ENCODE measurements at places on chromosomes 2 and 18.

DNA sequence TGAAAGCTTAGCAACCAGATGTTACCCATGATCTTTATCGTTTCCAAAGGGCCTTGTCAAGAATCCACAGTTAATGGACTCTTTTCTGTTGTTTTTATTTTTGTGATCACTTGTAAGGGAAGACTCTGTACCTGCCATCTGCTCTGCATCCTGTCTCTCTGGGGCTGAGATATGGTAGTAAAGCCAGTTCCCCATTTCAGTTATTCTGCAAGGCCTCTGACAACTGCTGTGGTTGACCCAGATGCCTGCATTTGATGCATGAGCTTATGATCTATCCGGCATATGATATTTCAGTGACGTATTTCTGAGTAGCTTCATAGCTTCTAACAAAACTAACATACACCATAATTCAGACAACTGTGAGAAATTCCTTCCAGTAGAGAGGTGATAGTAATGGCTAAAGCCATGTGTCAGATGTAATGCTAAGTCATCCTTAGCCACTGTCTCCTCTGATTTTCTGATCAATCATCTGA is 105.1 kb downstream of the TPO start:
- DNase-seq = no peak

GRCh38 chr2:99698896-99699295 is 209.1 kb upstream of the REV1 start:
- DNase-seq = no peak

- no peak for DNase-seq
These were observed 212.3 kb downstream of the HDAC4 start for GRCh38 chr2:239188536-239188935.

DNA sequence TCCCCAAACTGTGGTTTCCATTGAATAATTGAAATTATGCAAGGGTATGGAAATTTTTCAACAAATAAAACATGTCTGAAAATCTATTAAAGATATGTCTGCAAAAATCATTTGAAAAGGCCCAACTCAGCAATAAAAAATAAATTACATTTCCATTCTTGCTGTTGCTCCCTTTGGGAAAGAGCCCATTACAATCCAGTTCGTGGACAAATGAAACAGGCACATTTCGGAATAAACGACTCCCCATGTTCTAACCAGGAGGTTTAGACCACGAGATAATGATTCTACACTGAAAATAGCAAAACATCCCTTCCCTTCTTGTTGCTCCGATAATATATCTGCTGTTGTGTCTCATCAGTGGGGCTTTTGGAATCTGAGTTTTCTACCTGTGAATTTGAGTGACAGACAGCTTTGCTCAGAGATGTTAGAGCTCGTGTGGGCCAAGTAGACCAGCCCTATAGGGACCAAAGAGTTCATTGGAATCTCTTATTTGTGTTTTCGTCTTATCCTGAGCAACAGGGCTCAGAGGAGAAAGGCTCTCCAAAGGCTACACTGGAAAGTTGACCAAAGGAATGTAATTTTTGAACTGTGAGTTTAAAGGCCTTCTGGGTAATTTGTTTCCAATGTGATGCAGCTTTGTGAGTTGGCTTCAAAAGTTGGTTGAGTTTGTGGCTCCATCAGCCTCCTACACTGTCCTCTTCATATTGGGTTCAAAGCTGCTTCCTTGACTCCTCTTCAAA is 119.5 kb downstream of the ACTR3 start:
- DNase-seq = no peak

GRCh38 chr2:29834624-29835023 is 86.8 kb downstream of the ALK start:
- no peak for DNase-seq

GRCh38 chr2:238107525-238108422 is 7.6 kb downstream of the ESPNL start:
- DNase-seq = no peak

- DNase-seq = no peak
These were observed 10.6 kb downstream of the MFSD6 start for GRCh38 chr2:190418727-190419126.

- no peak for DNase-seq
These were observed 59.0 kb upstream of the UPP2 start for GRCh38 chr2:158042666-158043065.

- DNase-seq = no peak
These were observed 78.2 kb upstream of the SLC1A4 start for GRCh38 chr2:64910972-64911433.

GRCh38 chr18:28108814-28109213 is 68.1 kb downstream of the CDH2 start:
- DNase-seq = no peak

DNA sequence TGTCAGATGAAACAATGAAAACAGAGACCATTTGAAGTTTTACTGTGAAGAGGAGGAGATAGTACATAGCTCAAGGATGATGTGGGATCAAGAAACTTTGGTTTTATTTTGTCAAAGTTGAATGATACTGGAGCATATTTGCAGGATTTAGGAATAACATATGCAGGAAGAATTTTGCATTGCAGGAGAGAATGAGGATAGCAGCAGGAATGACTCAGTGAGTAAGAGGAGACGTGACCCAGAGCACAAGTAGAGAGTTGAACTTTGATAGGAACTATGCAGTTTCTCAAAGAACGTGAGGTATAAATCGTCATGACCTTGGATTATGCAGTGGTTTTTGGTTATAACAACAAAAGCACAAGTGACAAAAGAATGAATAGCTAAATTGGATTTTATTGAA is 47.7 kb downstream of the MAPRE2 start:
- DNase-seq = no peak

GRCh38 chr2:102803041-102803896 is 41.4 kb downstream of the TMEM182 start:
- DNase-seq = no peak

GRCh38 chr18:11740461-11740860 is 51.4 kb downstream of the GNAL start:
- no peak for DNase-seq

DNA sequence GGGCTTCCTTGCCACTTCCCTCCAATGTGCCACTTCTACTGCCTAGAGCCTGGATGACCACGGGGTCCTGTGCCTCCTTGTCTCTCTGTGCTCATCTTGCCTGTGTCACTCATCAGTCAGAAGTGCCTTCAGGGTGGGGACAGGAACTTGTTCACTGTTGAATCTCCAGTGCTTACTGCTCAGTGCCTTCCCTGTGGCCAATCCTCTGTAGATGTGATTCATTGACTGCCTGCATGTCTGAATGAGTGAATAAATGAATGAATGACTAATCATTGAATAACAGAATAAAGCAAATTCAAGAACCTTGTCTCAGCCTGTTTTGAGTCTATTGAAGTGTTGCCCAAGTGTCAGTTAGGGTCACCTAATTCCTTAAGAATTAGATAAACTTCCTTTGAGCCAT is 42.3 kb upstream of the FAM136A start:
- DNase-seq = no peak

- no peak for DNase-seq
These were observed 781 bp upstream of the SOX11 start for GRCh38 chr2:5691221-5691984.

DNA sequence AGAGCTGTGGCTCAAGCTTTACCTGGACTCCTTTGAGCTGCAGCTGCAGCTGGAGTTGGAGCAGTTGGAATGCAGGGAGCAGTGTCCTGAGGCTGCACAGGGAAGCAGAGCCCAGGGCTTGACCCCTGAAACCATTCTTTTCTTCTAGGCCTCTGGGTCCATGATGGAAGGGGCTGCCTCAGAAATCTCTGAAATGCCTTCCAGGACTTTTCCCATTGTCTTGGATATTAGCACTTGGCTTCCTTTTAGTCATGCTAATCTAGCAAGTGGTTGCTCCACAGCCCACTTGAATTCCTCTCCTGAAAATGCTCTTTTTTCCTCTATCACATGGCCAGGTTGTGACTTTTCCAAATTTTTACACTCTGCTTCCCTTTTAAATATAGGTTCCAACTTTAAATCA is 108.6 kb upstream of the RNF152 start:
- no peak for DNase-seq

- DNase-seq = no peak
These were observed 63.4 kb downstream of the FAM168B start for GRCh38 chr2:131029812-131030211.

DNA sequence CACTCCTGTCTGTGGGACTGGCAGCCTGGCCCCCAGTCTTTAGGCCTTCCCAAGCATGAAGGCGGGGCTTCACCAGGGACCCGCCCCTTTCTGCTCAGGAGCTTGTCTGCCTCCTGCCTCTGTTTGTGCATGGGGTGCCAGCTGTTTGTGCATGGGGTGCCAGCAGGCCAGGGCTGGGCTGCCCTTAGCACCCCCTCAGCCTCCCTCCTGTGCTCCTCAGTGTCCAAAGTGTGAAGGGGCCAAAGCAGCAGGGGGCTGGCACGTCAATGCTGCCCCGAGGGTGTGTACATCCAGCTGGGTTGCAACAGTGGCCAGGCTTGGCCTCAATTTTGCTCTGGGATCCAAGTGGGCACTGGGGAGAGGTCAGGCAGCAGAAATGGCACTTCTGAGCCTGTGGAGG is 298.0 kb upstream of the GALNT5 start:
- no peak for DNase-seq

- DNase-seq = no peak
These were observed 92.6 kb upstream of the FAM117B start for GRCh38 chr2:202542142-202542541.
